ENCODE measurements at places on chromosomes 2 and 18. TPM values are rescaled to one million over a fixed set of nuclear protein-coding genes. Genes with fewer than 3 reads are reported as not detected.

GRCh38 chr2:97819754-97820153 lies 106.4 kb downstream of the ZAP70 start:
- no peak overlapping the region for H3K27ac ChIP-seq
- H3K36me3 ChIP-seq = peaks cover 28% of the 10 kb centered on the region
- DNase-seq = no peak
- no peaks in the 10 kb centered on the region for H3K4me1 ChIP-seq
- no peak overlapping the region for H3K4me3 ChIP-seq

DNA sequence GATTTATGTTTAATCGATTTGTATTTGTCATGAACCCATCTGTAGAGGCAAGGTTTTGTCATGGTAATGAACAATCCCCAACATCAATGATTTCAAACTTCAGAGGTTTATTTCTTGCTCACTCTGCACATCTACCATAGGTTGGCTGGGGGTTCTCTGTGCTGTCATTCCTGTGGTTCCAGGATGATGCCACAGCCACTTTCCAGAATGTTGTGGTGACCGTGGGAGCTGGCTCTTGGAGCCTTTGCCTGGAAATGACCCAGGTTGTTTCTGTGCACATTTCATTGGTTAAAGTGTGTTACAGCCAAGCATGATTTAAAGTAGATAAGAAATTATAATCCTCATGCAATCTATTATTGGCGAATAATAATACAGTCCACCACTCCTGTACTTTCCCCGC lies 28.2 kb upstream of the EPAS1 start:
- H3K4me3 ChIP-seq = no peak overlapping the region
- no peaks in the 10 kb centered on the region for H3K36me3 ChIP-seq
- H3K4me1 ChIP-seq = peaks cover 2% of the 10 kb centered on the region
- no peaks in the 10 kb centered on the region for H3K27me3 ChIP-seq
- no peak for DNase-seq
- H3K27ac ChIP-seq = no peak overlapping the region

- H3K4me3 ChIP-seq = no peak overlapping the region
- H3K4me1 ChIP-seq = peaks cover 65% of the 10 kb centered on the region
- H3K27ac ChIP-seq = peak overlapping the region; percentile 91
These were observed 471.9 kb upstream of the TNP1 start for GRCh38 chr2:217331523-217332416.

DNA sequence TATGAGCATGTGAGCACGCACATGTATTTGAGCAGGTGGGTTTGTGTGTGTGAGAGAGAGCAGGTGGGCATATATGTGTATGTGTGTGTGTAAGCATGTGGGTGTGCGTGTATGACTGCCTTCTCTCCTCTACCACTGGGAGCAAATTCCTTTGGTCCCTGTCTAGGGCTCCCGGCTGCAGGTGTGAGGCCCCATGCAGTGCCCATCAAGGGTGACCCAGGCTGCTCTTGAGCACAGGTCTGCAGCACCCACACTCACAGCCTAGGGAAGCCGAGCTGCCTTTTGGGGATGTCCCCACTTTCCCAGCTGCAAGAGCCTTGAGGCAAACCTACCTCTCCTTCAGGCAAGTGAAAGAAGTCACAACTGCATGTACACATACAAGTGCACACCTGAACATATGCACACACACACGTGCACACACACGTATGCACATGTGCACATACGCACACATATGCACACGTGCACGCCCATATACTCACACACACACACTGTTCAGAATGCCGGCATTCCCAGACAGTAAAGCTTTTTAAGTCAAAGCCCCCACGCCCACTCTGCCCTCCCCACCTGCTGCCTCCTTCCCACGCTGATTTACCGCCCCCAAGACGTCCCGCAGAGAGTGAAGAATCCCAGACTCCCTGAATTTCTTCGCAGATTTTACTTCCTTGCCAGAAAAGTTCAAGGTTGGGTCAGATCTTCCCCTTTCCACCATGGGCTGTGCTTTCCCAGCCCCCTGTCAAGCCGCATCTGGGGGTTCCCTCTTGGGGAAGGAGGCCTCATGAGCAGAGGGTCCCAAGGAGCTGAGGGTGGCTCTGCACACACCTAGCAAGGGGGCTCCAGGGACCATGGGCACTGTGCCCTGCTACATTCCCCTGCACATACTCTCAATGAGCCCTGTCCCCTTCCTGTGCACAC lies 170.6 kb downstream of the TWIST2 start:
- no peaks in the 10 kb centered on the region for H3K36me3 ChIP-seq
- peaks cover 13% of the 10 kb centered on the region for H3K27me3 ChIP-seq
- H3K4me1 ChIP-seq = peaks cover 21% of the 10 kb centered on the region
- H3K4me3 ChIP-seq = no peak overlapping the region
- no peak for DNase-seq
- H3K27ac ChIP-seq = no peak overlapping the region

DNA sequence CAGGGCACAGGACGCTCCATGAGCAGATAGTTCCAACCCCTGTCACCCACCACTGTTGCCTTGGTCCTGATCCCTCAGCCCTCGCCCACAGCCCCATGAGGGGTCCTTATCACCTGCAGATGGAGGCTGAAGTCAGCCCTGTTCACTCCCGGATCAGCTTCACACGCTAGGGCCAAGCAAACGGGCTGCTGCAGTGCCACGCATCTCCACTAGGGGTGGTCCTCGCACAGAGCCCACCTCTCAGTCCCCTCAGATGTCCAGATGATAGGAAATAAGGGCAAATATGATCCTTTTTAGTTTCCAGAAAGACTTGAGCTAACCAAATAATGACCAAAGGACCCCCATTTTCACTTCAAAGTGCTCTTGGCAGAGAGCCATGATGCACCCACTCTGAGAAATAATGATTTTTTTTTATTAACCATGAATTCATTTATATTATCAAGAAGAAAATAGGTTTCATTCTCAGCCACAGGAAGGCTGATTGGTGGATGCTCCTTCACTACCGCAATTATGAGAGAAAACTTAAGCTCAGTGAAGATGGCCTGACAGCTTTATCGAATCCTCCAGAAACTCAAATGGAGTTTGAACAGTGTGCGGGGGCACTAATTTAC lies 71.9 kb upstream of the KLHL29 start:
- no peaks in the 10 kb centered on the region for H3K4me1 ChIP-seq
- no peak overlapping the region for H3K4me3 ChIP-seq
- H3K27ac ChIP-seq = no peak overlapping the region
- peak; percentile 56 for DNase-seq
- peaks cover 7% of the 10 kb centered on the region for H3K27me3 ChIP-seq

GRCh38 chr2:4258563-4258962 lies 555.2 kb downstream of the DCDC2C start:
- DNase-seq = no peak
- H3K36me3 ChIP-seq = no peaks in the 10 kb centered on the region
- no peak overlapping the region for H3K27ac ChIP-seq
- H3K4me3 ChIP-seq = no peak overlapping the region
- H3K27me3 ChIP-seq = no peaks in the 10 kb centered on the region

- DNase-seq = no peak
- H3K4me3 ChIP-seq = no peak overlapping the region
- H3K36me3 ChIP-seq = no peaks in the 10 kb centered on the region
- H3K27me3 ChIP-seq = peaks cover 4% of the 10 kb centered on the region
- H3K4me1 ChIP-seq = no peaks in the 10 kb centered on the region
These were observed 50.9 kb downstream of the ADCYAP1 start for GRCh38 chr18:955384-956066.

DNA sequence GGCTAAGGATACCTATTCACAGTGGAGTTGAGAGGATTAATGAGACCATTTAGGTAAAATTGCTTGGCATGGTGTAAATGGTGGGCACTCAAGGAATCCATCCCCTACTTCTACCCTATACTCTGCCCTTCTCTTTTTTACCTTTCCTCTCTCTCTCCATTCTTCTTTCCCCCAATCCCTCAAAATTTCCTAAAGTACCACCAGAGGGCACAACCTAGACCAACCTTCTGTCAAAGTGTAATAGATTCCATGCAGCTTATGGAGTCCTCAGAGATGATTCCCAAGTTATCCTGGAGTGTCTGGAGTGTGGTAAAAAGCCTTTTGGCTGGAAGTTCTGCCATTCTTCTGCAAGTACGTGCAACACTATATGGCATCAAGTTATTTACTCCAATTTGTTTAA lies 33.0 kb upstream of the CCDC195 start:
- no peak for DNase-seq
- H3K4me1 ChIP-seq = no peaks in the 10 kb centered on the region
- H3K27ac ChIP-seq = no peak overlapping the region
- no peak overlapping the region for H3K4me3 ChIP-seq
- H3K27me3 ChIP-seq = peaks cover 2% of the 10 kb centered on the region

- no peak overlapping the region for H3K4me3 ChIP-seq
- H3K36me3 ChIP-seq = no peaks in the 10 kb centered on the region
- no peak for DNase-seq
- H3K27me3 ChIP-seq = no peaks in the 10 kb centered on the region
- H3K4me1 ChIP-seq = peaks cover 1% of the 10 kb centered on the region
These were observed 122.3 kb downstream of the PLCL1 start for GRCh38 chr2:197926673-197927072.

- no peaks in the 10 kb centered on the region for H3K36me3 ChIP-seq
- H3K27me3 ChIP-seq = peaks cover 3% of the 10 kb centered on the region
- H3K4me3 ChIP-seq = no peak overlapping the region
- DNase-seq = no peak
These were observed 88.6 kb downstream of the ZBTB7C start for GRCh38 chr18:48320639-48320945.

- H3K4me1 ChIP-seq = peaks cover 2% of the 10 kb centered on the region
- no peaks in the 10 kb centered on the region for H3K36me3 ChIP-seq
- DNase-seq = no peak
- no peak overlapping the region for H3K27ac ChIP-seq
- no peaks in the 10 kb centered on the region for H3K27me3 ChIP-seq
These were observed 142.4 kb downstream of the MREG start for GRCh38 chr2:215870986-215871385.

- no peak overlapping the region for H3K4me3 ChIP-seq
- H3K27me3 ChIP-seq = no peaks in the 10 kb centered on the region
- peak overlapping the region; percentile 78 for H3K27ac ChIP-seq
- no peak for DNase-seq
- no peaks in the 10 kb centered on the region for H3K36me3 ChIP-seq
These were observed 11.9 kb upstream of the IGFBP2 start for GRCh38 chr2:216621292-216621691.

DNA sequence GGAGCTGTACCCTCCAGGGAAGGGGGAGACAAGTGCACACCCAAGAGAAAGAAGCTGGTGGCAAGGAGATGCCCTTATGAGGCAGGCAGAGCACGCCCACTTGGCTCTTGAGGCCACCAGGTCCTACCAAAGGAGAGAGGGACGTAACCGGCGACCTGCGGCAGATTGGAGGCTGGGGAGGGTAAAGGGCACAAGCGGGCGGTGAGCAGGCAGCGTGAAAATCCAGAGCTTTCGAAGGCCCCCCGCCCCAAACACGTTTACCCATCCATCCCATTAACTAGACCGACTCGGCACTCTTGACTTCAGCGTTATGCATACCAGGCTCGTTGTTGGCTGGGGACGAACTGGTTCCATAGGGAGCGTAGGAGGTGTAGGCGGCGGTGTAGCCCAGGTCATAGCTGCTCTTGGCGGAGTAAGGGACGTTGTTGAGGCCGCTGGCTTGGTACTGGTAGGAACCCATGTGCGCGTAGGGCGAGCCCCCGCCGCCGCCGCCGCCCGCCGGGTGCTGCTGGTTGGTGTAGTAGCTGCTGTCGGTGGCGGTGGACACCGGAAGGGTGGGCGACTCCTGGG lies 794 bp downstream of the DLX2 start:
- H3K4me3 ChIP-seq = peak overlapping the region; percentile 75
- no peaks in the 10 kb centered on the region for H3K36me3 ChIP-seq
- H3K4me1 ChIP-seq = peaks cover 55% of the 10 kb centered on the region
- peaks cover 80% of the 10 kb centered on the region for H3K27me3 ChIP-seq
- H3K27ac ChIP-seq = peak overlapping the region; percentile 95

DNA sequence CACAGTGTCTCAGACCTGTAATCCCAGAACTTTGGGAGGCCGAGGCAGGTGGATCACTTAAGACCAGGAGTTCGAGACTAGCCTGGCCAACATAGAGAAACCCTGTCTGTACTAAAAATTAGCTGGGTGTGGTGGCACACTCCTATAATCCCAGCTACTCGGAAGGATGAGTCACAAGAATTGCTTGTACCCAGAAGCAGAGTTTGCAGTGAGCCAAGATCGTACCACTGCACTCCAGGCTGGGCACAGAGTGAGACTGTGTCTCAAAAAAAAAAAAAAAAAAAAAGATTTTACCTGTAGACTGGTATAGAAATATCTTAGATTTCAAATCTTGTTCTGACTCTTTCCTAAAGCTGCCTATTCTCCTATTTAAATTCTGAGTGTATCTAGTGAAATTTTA lies 7.2 kb upstream of the KLHL29 start:
- no peak for DNase-seq
- H3K27ac ChIP-seq = no peak overlapping the region
- H3K4me3 ChIP-seq = no peak overlapping the region

DNA sequence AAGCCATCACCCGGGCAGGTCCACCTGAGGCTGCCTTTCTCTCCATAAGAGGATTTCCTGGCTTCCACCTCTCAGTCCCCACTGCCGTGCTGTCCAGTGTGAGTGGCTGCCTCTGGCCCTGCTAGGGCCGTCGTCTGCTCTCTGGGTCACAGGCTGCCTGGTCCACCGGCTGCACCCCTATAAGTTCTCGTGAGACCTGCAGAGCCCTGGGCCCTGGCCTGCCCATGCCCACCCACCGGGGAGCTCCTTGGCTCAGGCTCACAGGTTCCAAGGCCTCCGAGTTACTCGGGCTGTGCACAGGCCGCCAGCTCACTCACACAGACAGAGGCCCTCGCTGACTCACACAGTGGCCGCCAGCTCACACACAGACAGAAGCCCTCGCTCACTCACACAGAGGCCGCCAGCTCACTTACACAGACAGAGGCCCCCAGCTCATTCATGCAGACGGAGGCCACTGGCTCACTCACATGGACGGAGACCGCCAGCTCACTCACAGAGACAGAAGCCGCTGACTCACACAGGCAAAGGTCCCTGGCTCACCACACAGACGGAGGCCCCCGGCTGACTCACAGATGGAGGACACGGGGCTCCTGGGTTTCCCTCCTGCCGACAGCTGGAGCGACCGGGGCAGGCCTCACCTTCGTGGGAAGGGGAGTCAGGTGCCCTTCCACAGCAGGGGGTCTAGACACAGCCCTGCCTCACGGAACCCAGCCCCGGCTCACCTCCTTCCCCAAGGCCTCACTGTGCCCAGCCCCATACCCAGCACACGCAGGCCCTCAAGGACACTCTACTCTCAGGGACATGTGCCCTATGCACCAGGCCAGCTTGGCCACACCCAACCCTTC lies 334.1 kb upstream of the MYT1L start:
- H3K27ac ChIP-seq = no peak overlapping the region
- peaks cover 5% of the 10 kb centered on the region for H3K27me3 ChIP-seq
- H3K4me3 ChIP-seq = no peak overlapping the region
- H3K36me3 ChIP-seq = no peaks in the 10 kb centered on the region
- H3K4me1 ChIP-seq = no peaks in the 10 kb centered on the region
- DNase-seq = no peak

NTSR2 gene
- total RNA-seq = not detected

SERPINB10 gene
- total RNA-seq = not detected

SCN1A gene
- total RNA-seq = 0.66 TPM

LCT gene
- not detected for total RNA-seq

ASXL3 gene
- total RNA-seq = 36.7 TPM

DSG4 gene
- 0.09 TPM for total RNA-seq

ESCO1 gene
- 18.3 TPM for total RNA-seq

TEKT4 gene
- not detected for total RNA-seq

G6PC2 gene
- total RNA-seq = not detected

RAPGEF4 gene
- 24.7 TPM for total RNA-seq
